ENCODE measurements at places on chromosomes 7 and 10. TPM values are rescaled to one million over a fixed set of nuclear protein-coding genes. Genes with fewer than 3 reads are reported as not detected.

GRCh38 chr7:80781146-80781545 lies 137.7 kb downstream of the SEMA3C start:
- no peak for DNase-seq

GRCh38 chr10:4034907-4035598 lies 250.0 kb upstream of the KLF6 start:
- peak; percentile 62 for DNase-seq

GRCh38 chr7:126803060-126803665 lies 449.6 kb downstream of the GRM8 start:
- DNase-seq = peak; percentile 93

- DNase-seq = no peak
These were observed 2.7 kb upstream of the ANXA7 start for GRCh38 chr10:73416571-73416970.

DNA sequence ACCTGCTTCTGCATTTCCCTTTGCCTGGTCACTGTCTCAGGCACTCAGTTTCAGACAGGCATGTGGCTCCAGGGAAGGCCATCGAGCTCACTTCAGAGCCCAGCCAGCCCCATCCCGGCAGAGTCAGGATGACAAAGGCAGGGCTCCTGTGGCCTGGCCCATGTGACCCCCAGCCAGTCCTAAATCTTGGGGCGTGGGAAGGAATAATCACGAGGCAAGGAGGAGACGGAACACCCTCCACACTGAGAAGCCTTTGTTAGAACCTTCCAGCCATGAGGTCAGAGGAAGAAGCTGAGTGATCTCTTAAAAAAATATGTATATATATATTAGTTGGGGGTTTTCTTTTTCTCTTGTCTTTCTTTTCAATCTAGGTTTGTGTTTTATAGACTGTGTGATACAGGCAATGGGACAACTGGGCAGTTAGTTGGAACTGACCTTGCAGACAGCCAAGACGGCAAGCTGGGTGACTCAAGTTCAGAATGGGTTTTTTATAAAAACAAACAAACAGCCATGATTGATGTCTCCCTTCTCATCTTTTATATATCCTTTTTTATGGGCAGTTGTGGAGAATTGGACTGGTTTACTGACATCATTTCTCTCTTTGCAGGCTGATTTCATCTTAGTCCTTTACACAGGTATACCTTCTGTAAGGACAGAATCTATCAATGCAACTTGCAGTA lies 60.8 kb downstream of the CHN2 start:
- DNase-seq = no peak

GRCh38 chr7:82373926-82374635 lies 69.5 kb downstream of the CACNA2D1 start:
- DNase-seq = no peak

GRCh38 chr7:128052404-128052803 lies 21.2 kb upstream of the LRRC4 start:
- DNase-seq = no peak

- DNase-seq = no peak
These were observed 59.5 kb upstream of the PRPS1L1 start for GRCh38 chr7:18087026-18087686.

DNA sequence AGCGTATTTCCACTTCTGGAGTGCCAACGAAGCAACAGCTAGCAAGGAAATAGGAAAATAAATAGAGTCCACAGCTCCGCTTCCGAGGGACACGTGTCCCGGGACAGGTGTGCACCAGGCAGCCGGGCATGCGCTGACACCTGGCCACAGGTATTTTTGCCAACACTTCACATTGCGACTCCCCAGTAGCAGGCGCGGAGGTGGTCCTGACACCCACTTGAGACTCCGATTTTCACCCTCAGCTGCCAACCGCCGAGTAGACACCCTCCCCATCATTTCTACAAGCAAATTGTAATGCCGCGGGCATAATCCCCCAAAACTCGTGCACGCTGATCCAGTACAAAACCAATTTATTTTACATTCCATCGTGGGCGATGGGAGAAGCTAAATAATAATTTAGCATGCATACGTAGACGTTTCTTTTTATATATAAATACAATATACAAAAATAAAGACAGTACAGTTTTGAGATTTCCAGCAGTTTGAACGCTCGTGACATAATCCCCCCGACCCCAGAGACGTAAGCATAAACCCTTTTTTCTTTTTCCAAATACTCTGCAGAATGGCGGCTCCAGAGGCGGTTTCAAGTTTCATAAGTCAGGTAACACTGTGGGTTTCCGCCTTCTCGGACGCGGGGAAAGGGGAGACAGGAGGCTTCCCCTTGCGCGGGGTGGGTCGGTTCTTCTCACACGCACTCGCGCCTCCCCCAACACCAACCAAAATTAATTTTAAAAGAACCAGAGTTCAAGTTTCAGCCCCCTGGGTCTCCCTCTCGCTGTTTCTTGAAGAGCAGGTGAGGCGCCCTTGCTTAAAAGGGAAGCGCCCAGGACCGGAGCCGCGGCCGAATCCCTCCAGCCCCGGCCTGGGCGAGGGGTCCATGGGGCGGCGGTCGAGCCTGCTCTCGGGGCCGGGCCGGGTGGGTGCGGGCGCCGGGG lies 5.7 kb downstream of the MNX1 start:
- peak; percentile 86 for DNase-seq

GRCh38 chr10:114095559-114096337 lies 52.1 kb downstream of the ADRB1 start:
- peak; percentile 45 for DNase-seq

DNA sequence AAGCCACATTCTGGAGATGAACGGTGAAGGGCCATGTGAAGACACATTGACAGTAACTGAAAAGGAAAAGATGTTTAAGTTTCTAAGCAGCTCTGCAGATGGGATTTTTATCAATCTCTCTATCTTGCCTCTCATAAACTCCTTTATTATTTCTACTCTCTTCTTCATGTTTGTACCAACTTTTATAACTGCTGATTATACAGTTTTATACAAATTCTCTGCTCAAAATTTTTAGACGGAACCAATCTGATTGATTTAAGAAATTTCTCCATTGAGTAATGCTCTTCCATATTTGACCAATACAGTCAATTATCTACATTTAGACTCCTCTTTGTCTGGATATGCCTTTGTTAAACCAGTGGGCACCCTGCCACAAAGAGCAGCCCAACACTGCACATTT lies 31.7 kb downstream of the TFPI2 start:
- no peak for DNase-seq

GRCh38 chr10:92150823-92151222 lies 140.1 kb downstream of the CPEB3 start:
- no peak for DNase-seq

GRCh38 chr10:25978771-25979170 lies 44.7 kb downstream of the MYO3A start:
- no peak for DNase-seq

DNA sequence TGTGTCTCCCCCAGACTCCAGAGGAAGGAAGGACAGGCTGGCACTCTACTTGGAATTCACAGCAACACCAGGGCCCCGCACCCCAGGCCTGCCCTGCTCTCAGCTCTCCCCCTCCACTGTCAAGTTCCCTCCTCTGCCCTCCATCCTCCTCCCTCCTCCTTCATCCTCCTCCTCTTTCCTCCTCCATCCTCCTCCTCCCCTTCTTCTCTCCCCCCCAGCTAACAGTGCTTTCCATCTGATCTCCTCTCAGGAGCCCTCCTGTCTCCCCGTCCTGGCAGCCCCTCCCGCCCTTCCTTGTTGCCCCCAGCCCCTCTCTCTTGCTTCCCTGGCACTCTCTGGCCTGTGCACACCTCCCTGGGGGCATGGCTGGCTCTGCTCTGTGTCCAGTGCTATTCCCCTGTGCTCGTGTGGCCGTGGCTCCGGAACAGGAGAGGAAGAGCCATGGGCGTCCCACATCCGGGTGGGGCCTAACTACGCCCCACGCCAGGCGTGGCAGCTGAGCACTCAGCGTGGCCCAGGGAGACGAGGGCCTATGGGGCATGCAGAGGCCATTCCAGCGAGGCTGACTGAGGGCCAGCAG lies 64.2 kb downstream of the PWWP2B start:
- DNase-seq = peak; percentile 87

GRCh38 chr10:59622320-59623132 lies 87.1 kb downstream of the SLC16A9 start:
- peak; percentile 52 for DNase-seq

- DNase-seq = peak; percentile 44
These were observed 7.6 kb downstream of the ZFYVE27 start for GRCh38 chr10:97744405-97745035.

DNA sequence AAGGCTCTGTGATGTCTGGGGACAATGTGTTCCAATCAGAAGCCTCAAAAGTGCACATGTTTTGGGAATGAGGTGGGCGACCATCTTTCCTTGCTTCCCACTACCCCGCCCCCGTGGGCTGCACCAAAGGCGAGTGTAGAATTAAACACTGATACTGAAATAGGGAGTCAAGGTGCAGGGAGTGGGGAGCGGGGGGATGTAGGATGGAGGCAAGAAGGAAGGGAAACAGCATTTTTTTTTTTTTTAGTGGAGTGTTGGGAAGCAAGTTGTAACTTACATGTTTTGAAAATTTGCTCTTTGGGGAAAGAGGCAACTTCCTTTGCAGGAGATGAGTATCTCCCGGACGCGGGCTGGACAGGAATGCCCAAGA lies 484 bp upstream of the DLX5 start:
- DNase-seq = no peak

- DNase-seq = peak; percentile 52
These were observed 10.8 kb upstream of the CSGALNACT2 start for GRCh38 chr10:43127442-43127841.

DNA sequence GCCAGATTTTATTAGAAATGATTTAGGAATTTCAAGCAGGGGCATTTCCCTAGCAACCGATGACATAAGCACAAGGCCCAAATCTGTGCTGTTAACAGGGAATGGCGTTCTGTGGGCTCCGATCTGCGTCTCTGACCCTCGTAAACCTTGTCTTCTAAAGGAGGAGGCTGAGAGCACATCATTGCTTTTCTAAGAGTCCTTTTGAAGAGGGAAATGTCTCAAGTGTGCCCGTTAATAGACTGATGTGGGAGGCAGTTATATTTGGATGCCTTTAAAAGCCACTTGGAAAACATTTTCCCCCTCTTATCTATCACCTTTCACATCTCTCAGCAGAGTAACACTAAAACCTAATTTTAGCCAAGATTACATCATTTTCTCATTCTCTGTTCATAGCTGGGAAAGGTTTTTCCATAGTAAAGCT lies 424.1 kb upstream of the GALNT17 start:
- DNase-seq = no peak

GRCh38 chr10:104128214-104128613 lies 6.2 kb downstream of the SFR1 start:
- no peak for DNase-seq

- no peak for DNase-seq
These were observed 396.4 kb downstream of the SDK1 start for GRCh38 chr7:3697472-3697871.

- peak; percentile 92 for DNase-seq
These were observed at the start of gene TMEM229A for GRCh38 chr7:124032369-124033094. Gene TMEM229A, minus strand, starts transcription at chr7:124033067. Its CDS starts 64 bp downstream, at chr7:124033003.

GRCh38 chr7:400901-401485 lies 111.0 kb downstream of the FOXL3 start:
- DNase-seq = peak; percentile 53

GRCh38 chr7:44057849-44058758 lies 7.3 kb downstream of the PGAM2 start:
- DNase-seq = peak; percentile 56

DNA sequence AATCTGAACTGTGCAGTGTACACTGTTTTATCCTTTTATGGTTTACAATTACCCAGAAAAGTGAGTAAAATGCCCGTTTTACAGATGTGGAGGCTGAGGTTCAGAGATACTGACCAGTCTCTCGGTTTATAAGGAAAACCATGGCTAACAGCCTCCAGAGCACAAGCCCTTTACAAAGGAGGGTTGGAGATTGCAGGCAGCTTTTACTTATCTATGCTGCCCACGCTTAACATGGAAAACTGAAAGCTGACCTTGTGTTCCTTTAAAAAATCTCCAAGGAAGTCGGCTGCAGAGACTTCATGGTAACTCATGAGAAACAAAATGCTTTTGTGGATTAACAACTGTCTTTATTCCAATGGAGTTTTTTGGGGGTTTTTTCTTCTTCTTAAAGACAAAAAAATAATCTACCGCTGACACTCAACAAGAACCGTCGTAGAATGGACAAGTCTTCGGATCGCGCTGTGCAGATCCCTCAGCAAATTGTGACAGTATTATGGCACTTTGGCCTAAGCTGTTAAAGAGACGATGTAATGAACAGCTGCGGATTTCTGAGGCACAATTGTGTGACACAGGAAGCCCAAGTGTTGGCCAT lies 654 bp upstream of the SLF2 start:
- no peak for DNase-seq

DNA sequence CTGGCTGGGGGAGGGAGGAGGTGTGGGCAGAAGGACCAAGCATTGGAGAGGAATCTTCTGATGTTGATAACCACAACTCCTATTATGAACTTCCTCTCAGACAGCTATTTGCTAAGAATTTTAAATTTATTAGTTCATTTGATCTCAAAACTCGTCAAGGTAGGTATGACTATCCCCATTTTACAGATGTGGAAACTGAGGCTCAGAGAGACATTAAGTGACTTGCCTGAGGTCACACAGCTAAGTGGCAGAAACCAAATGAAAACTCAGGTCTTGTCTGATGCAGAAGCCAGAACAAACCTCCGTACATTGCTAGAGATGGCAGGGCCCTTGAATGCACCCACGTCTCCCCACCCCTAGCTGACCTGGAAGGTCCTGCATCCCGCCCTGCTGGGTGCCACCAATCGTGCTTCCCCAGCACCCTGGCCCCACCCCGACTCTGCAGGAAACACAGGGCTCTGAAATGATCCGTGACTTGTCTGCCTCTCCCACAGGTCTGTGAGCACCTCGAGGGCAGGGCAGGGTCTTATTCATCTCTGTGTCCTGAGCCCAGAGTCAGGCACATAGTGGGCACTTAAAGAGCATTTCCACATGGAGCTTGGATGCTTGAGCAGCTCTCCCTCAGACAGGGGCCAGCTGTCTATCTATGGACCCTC lies 5.6 kb upstream of the PALD1 start:
- peak; percentile 41 for DNase-seq

DNA sequence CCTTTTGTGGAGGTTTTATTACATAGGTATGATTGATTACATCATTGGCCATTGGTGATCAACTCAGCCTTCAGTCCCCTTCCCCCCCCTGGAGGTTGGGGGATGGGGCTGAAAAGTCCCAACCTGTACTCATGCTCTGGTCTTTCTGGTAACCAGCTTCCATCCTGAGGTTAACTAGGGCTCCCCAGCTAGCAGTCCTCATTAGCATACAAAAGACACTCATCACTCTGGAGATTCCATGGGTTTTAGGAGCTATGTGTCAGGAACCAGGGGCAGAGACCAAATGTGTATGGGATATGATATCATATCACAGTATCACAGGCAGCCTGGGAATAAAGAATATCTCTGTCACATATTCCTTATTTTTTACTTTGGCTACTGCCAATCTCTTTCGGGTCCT lies 13.6 kb downstream of the CCSER2 start:
- no peak for DNase-seq

GRCh38 chr7:141157138-141157765 lies 83.4 kb downstream of the TMEM178B start:
- no peak for DNase-seq

Gene CPA1
- total RNA-seq = 1.1 TPM

Gene VWDE
- total RNA-seq = under 0.01 TPM

Gene HOXA2
- 0.36 TPM for total RNA-seq

Gene ZNF438
- total RNA-seq = 5.0 TPM

Gene ARL3
- 5.3 TPM for total RNA-seq

Gene CAV2
- 67.3 TPM for total RNA-seq

Gene SKIDA1
- total RNA-seq = 0.29 TPM

Gene ECD
- 35.4 TPM for total RNA-seq

Gene LAMB1
- total RNA-seq = 410 TPM

Gene TMEM196
- not detected for total RNA-seq

Gene PON1
- not detected for total RNA-seq

Gene VWA2
- total RNA-seq = under 0.01 TPM

Gene EBLN1
- not detected for total RNA-seq

Gene TMEM236
- under 0.01 TPM for total RNA-seq

Gene SH2D4B
- not detected for total RNA-seq

Gene CAMK2B
- not detected for total RNA-seq

Gene PDGFA
- 35.9 TPM for total RNA-seq

Gene KNDC1
- under 0.01 TPM for total RNA-seq

Data from osteoblast (primary cell).